Endothelial cell of umbilical vein (primary cell): ENCODE measurements at places on chromosomes 7 and 10. TPM values are rescaled to one million over a fixed set of nuclear protein-coding genes. Genes with fewer than 3 reads are reported as not detected.

GRCh38 chr7:111910656-111911055 is 295.5 kb downstream of the DOCK4 start:
- peaks cover 14% of the 10 kb centered on the region for H3K36me3 ChIP-seq
- H3K27ac ChIP-seq = no peak overlapping the region
- no peaks in the 10 kb centered on the region for H3K27me3 ChIP-seq
- H3K4me3 ChIP-seq = no peak overlapping the region

DNA sequence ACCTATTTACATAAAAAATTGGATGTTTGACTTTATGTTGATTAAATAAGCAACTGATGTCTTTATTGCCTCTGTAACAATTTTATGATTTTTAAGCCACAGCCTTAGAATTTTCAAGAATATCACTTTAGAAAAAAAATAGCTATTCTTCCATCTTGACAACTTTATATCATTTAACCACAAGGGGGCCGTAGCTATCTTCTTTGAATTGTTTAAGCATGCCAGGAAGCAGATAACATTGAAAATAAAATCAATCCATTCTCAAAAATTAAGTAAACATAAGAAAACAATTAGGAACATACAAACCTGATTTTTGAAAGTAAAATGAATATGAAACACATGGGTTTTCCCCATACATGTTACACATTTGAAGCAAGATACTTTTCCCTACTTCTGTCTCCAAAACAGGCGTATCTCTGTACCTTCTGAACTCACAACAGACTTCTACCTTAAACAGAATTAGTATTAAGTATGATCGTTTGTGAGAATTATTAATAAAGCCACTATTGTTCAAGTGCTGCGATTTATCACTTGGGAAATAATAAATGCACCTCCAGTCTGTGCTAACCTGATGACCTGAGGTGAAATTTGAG is 209.0 kb downstream of the CACNA2D1 start:
- no peak overlapping the region for H3K4me3 ChIP-seq
- no peaks in the 10 kb centered on the region for H3K36me3 ChIP-seq
- DNase-seq = peak; percentile 61
- no peak overlapping the region for H3K27ac ChIP-seq
- H3K27me3 ChIP-seq = no peaks in the 10 kb centered on the region
- H3K4me1 ChIP-seq = peaks cover 12% of the 10 kb centered on the region

- H3K4me1 ChIP-seq = peaks cover 25% of the 10 kb centered on the region
- no peaks in the 10 kb centered on the region for H3K27me3 ChIP-seq
- no peaks in the 10 kb centered on the region for H3K36me3 ChIP-seq
- DNase-seq = no peak
- H3K4me3 ChIP-seq = no peak overlapping the region
Measured at GRCh38 chr10:102299873-102300272, 54.5 kb downstream of the GBF1 start.

DNA sequence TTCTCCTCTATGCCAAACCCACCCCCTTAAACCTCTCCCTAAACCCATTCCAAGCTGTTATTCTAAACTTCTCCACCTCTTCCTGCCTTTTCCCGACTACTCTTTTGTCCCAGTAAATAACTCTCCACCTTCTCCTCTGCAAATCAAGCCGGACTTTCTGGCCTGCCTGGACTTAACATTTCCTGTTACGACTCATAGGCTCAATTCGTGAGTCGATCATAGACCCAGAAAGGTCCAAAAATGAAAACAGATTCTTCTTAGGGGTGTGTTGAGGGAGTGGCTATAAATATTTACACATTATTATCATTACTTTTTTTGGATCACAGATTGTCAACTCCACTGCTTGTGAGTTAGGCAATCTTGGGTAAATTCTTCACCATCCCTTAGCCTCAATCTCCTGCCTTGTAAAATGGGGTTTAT is 59.0 kb upstream of the HABP2 start:
- H3K4me3 ChIP-seq = no peak overlapping the region
- H3K36me3 ChIP-seq = no peaks in the 10 kb centered on the region
- H3K27me3 ChIP-seq = no peaks in the 10 kb centered on the region
- no peak for DNase-seq
- no peaks in the 10 kb centered on the region for H3K4me1 ChIP-seq

- no peaks in the 10 kb centered on the region for H3K4me1 ChIP-seq
- H3K27me3 ChIP-seq = no peaks in the 10 kb centered on the region
- no peak for DNase-seq
- H3K27ac ChIP-seq = no peak overlapping the region
- no peak overlapping the region for H3K4me3 ChIP-seq
- H3K36me3 ChIP-seq = no peaks in the 10 kb centered on the region
Measured at GRCh38 chr10:95407546-95407945, 116.7 kb upstream of the PDLIM1 start.

DNA sequence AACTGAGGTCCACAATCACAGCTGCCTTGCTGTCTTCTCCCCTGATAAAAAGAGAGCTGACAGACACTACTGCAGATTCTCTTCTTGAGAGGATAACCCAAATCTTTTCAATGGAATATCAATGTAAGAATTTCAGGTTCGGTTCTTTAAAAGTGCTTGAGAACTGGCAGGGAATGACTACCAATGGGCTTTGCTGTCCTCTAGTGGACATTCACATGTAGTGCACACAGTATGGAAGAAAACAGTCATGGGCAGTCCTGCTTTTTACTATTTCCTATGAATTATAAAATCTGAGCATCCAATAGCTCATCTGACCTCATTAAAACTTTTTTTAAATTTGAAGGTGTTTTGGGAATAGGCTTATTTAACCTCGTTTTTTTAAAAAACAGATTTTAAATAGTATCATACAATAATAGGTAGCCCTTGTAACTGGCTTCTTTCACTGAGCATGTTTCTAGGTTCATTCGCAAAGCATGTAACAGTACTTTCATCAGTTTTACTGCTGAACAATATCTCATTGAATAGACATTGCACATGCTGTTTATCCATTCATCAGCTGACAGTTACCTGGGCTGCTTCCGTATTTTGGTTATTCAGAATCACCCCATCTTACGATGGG is 18.3 kb downstream of the FZD9 start:
- no peaks in the 10 kb centered on the region for H3K27me3 ChIP-seq
- no peaks in the 10 kb centered on the region for H3K4me1 ChIP-seq
- DNase-seq = peak; percentile 68
- H3K36me3 ChIP-seq = peaks cover 39% of the 10 kb centered on the region
- H3K27ac ChIP-seq = no peak overlapping the region

DNA sequence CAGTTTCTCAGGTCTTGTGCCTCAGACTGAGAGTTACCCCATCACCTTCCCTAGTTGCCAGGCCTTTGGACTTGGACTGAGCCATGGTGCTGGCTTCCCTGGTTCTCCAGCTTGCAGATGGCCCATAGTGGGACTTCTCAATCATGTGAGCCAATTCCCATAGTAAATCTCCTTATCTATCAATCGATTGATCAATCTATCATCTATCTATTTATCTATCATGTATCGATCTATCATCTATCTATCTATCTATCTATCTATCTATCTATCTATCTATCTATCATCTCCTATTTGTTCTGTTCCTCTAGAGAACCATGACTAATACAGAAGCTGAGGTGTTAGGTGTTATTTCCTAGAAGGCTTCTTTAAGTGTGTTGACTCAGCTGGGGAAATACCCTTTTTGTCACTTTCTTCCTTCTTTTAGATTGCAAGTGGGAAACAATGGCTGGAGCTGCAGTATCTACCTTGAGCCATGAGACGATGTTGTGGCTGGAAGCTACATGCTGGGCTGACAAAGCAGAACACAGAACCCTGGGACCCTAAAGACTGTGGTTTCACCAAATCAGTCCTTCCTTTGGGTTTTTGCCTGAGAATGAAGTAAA is 234.7 kb upstream of the GLI3 start:
- no peaks in the 10 kb centered on the region for H3K36me3 ChIP-seq
- no peaks in the 10 kb centered on the region for H3K27me3 ChIP-seq
- H3K4me1 ChIP-seq = no peaks in the 10 kb centered on the region
- H3K27ac ChIP-seq = no peak overlapping the region
- no peak overlapping the region for H3K4me3 ChIP-seq

DNA sequence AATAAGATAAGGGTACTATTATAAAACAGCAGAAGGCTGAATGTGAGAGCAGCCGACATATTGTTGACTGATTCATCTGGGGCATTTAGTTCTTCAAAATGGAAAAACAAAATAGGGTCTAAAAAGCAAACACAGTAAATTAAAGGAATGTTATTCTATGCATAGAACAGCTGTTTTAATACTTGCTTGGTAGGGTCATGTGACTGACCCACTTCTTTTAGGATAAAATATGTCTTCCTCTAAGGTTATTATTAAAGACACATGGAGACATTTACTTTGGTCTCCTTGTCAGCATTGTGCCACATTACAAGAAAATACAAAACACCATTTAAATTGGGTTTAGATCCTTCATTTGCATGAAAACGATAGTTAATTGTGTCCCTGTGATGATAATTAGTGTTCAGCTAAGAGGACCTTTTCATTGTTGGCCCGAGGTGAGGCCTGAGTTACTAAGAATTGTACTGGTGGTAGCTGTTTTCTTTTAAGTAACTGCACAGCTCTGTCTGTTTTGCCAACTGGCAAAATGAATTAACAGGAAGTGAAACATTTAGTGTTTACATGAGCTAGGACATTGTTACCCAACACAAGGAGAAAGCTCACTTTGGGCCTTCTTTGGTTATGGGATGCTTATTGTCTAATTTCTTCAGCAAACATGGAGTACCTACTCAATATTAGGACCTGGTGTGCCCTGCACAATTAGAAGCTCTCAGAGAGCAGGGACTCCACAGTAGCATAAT is 764.4 kb downstream of the LRMDA start:
- no peaks in the 10 kb centered on the region for H3K27me3 ChIP-seq
- no peaks in the 10 kb centered on the region for H3K4me1 ChIP-seq
- no peak overlapping the region for H3K4me3 ChIP-seq
- no peaks in the 10 kb centered on the region for H3K36me3 ChIP-seq

DNA sequence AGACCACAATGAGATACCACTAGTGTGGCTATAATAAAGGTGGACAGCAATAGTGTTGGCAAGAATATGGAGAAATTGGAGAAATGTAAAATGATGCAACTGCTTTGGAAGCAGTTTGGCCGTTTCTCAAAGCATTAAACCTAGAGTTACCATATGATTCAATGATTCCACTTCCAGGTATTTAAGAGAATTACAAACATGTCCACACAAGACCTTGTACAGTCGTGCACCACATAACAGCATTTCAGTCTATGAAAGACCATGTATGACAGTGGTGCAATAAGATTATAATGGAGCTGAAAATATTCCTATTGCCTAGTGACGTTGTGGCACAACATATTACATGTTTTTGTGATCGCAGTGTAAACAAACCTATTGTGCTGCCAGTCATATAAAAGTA is 29.6 kb downstream of the CCDC172 start:
- DNase-seq = no peak
- H3K36me3 ChIP-seq = no peaks in the 10 kb centered on the region
- no peaks in the 10 kb centered on the region for H3K4me1 ChIP-seq
- no peaks in the 10 kb centered on the region for H3K27me3 ChIP-seq
- H3K27ac ChIP-seq = no peak overlapping the region

- H3K27ac ChIP-seq = no peak overlapping the region
- H3K27me3 ChIP-seq = peaks cover 34% of the 10 kb centered on the region
- no peak overlapping the region for H3K4me3 ChIP-seq
- no peak for DNase-seq
- no peaks in the 10 kb centered on the region for H3K36me3 ChIP-seq
Measured at GRCh38 chr10:114362826-114363355, 41.4 kb downstream of the AFAP1L2 start.

- no peak overlapping the region for H3K4me3 ChIP-seq
- no peak for DNase-seq
- no peaks in the 10 kb centered on the region for H3K4me1 ChIP-seq
- H3K27me3 ChIP-seq = no peaks in the 10 kb centered on the region
- H3K36me3 ChIP-seq = no peaks in the 10 kb centered on the region
- H3K27ac ChIP-seq = no peak overlapping the region
Measured at GRCh38 chr7:101772508-101773211, 44.8 kb upstream of the CUX1 start.

GRCh38 chr7:37816922-37817590 is 31.3 kb upstream of the NME8 start:
- no peaks in the 10 kb centered on the region for H3K4me1 ChIP-seq
- H3K27me3 ChIP-seq = peaks cover 3% of the 10 kb centered on the region
- no peaks in the 10 kb centered on the region for H3K36me3 ChIP-seq
- H3K27ac ChIP-seq = no peak overlapping the region

DNA sequence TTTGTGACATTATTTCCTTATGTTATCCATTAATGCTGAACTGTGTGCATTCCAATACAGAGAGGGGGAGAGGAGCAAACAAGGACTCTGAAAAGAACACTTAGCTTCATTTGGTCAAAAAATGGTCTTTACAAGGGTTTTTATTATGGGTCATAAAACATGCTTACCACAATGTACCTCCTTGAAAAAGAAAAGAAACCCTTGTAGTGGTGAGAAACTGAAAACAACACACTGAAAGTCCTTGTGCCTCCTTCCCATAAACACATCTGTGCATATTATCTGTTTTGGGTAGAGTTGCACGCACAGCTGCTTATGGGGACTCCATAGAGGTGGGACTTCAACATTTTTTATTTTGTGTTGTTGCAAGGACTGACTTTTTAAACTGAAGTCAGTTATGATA is 98.7 kb downstream of the CDK6 start:
- no peaks in the 10 kb centered on the region for H3K27me3 ChIP-seq
- peaks cover 4% of the 10 kb centered on the region for H3K4me1 ChIP-seq
- no peak for DNase-seq
- H3K4me3 ChIP-seq = no peak overlapping the region

GRCh38 chr7:28378574-28379149 is 33.7 kb upstream of the CREB5 start:
- H3K36me3 ChIP-seq = no peaks in the 10 kb centered on the region
- no peak for DNase-seq
- no peak overlapping the region for H3K27ac ChIP-seq
- H3K27me3 ChIP-seq = no peaks in the 10 kb centered on the region
- no peak overlapping the region for H3K4me3 ChIP-seq

DNA sequence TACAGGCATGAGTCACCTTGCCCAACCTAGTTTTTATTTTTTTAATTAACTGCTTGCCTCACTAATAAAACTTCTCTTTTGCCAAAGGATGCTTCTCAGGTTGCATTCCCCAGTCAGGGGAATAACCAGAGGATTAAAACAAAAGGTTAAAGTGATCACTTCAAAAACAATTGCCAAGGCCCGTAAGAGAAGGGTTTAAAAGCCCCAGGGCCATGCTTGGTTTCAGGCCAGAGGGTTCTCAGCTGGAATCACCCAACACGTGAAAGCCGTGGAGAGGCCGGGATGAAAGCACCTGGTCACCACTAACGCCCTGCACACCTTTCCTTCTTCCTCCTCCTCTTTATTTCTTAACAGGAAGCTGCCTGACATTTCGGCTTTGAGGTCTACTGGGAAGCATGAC is 587.5 kb downstream of the PTPRN2 start:
- H3K27me3 ChIP-seq = no peaks in the 10 kb centered on the region
- H3K4me3 ChIP-seq = no peak overlapping the region
- no peaks in the 10 kb centered on the region for H3K4me1 ChIP-seq
- no peak overlapping the region for H3K27ac ChIP-seq
- no peaks in the 10 kb centered on the region for H3K36me3 ChIP-seq

Gene MYO3A
- total RNA-seq = not detected in 2 replicates

Gene PAX4
- not detected in 2 replicates for total RNA-seq

Gene TMEM229A
- not detected in 2 replicates for total RNA-seq

Gene JMJD1C
- total RNA-seq = 93.3 and 97.1 TPM in 2 replicates

Gene PNLIP
- not detected in 2 replicates for total RNA-seq

Gene TRIM50
- not detected in 2 replicates for total RNA-seq

Gene ZNF503
- 2.2 and 2.7 TPM in 2 replicates for total RNA-seq

Gene GCC1
- 14.5 and 15.5 TPM in 2 replicates for total RNA-seq

Gene SEMA3D
- total RNA-seq = 10.3 and 14.1 TPM in 2 replicates

Gene RNLS
- total RNA-seq = 2.5 and 3.6 TPM in 2 replicates

Gene ARMC10
- 29.8 and 39.2 TPM in 2 replicates for total RNA-seq

Gene CHAT
- total RNA-seq = not detected in 2 replicates

Gene ODAD2
- 4.4 and 7.8 TPM in 2 replicates for total RNA-seq

Gene GPAM
- 8.2 and 9.7 TPM in 2 replicates for total RNA-seq

Gene SLC26A4
- 0.77 and 1.3 TPM in 2 replicates for total RNA-seq
